ENCODE measurements at places on chromosomes 7 and 10.

GRCh38 chr7:101900103-101900502 is 82.7 kb downstream of the CUX1 start:
- DNase-seq, result no peak

GRCh38 chr7:8162181-8162580 is 99.8 kb downstream of the ICA1 start:
- DNase-seq, result no peak

GRCh38 chr7:113799896-113800295 is 118.9 kb downstream of the PPP1R3A start:
- DNase-seq, result no peak

- no peak for DNase-seq
These were observed 259.3 kb downstream of the SNX13 start for GRCh38 chr7:17680943-17681351.

DNA sequence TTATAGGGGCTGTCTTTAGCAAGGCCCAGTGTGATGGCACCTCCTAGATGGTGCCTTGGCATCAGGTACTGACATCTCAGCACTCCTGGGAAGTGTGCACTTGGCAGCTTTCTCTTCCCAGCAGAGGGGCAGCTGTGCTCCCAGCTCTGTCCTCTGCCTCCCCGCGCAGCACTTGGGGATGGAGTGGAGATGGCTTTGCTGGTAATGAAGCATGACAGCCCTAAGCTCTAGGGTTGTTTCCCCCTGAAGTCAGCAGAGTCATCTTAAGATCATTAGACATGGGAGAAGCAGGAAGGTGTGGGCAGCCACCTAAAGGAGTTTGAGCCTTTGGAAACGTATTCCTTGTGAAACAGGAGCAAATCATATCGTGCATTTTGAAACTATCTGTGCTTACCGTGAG is 46.7 kb downstream of the HTRA1 start:
- DNase-seq, result no peak

DNA sequence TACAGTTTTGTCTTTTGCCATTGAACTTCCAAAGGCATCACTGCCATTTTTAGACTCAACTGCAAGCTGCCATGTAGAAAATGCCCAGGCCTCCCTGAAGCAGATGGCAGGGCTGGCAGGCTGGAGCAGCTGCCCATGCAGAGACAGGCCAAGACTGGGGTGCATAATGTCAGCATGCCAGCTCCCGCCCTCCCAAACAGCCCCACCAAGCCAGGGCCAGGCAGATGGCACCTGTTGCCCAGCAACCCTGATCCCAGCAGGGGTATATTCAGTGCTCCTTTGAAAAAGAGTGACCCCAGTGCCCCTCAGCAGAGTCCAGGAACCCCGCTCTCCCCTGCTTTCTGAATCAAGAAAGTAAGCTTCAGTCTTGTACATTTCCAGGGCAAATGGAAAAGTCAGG is 32.6 kb downstream of the VSTM4 start:
- no peak for DNase-seq

DNA sequence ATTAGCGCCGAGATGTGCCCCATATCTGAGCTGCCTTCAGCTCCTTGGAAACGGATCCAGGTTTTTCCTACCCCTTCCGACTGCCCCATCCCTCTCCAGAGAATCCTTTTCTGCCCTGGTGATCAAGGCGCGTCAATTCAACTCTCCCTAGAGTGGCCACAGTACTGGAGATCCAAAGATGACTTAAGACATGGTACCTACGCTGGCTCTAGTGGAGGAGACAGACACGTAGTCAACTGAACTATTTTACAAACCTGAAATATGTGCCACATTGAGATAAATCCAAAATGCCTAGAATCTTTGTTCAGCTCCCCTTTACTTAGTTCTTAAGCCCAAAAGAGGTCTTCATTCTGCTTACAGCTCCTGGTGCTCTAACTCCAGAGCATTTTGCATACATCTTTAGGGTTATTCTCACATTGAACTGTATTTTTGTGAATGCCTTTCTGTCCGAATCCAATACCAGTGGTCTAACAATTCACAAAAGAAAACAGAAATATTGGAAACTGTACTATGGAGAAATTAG is 444 bp upstream of the TNPO3 start:
- DNase-seq, result no peak

DNA sequence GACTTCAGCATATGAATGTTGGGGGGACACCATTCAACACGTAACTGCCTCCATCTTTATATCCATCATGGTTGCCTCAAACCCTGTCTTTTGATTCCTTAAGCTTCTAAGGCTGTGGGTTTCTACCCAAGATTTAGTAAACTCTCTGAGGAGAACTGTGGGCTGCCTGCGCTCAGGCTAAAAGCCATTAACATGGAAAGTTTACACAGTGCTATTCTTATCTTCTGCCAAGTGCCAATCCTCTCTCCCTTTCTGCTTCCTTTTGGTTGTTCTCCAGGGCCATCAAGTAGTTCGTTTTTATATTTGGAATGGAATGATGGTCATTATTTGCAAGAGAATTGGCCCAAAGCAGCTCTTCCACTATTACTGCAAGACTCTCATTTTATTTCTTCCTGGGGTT is 97.3 kb upstream of the KLF14 start:
- DNase-seq, result no peak

- DNase-seq, result no peak
These were observed 88.2 kb upstream of the FAM133B start for GRCh38 chr7:92678291-92678920.

DNA sequence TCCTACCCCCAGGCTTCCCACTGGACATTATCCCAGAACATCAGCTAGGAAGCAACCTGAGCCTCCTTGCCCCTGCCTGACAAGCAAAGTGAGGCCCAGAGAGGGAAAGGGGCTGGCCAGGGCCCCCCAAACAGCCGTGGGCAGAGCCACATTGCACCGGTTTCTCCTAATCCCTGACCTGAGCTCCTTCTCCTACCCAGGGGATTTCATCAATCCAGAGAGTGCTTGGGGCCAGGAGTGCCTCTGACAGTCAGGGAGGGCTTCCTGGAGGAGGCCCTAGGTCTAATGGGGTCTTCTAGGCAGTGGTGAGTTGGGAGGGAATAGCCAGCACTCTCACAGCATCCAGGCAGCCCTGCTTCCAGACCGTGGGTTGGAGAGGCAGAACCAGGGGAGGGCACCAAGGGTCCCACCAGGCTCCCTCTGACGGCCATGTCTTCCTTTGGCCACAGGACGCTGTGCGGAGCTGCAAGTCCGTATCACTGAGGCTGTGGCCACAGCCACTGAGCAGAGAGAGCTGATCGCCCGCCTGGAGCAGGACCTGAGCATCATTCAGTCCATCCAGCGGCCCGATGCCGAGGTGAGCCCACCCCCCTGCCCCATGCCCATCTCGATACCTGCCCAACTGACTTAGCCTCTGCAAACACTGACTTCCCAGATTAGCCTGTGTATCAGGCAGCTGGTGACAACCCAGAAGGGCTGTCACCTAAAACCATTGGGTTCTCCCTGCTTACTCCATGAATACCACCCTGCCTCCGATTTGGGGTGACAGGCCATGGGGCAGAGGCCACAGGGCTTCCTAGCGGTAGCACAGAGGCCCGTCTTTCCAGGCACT is 13.5 kb upstream of the SH2B2 start:
- DNase-seq, result no peak

- no peak for DNase-seq
These were observed 4.1 kb downstream of the IFIT2 start for GRCh38 chr10:89305766-89306433.

- DNase-seq, result no peak
These were observed 31.8 kb upstream of the ELFN1 start for GRCh38 chr7:1638215-1638661.

DNA sequence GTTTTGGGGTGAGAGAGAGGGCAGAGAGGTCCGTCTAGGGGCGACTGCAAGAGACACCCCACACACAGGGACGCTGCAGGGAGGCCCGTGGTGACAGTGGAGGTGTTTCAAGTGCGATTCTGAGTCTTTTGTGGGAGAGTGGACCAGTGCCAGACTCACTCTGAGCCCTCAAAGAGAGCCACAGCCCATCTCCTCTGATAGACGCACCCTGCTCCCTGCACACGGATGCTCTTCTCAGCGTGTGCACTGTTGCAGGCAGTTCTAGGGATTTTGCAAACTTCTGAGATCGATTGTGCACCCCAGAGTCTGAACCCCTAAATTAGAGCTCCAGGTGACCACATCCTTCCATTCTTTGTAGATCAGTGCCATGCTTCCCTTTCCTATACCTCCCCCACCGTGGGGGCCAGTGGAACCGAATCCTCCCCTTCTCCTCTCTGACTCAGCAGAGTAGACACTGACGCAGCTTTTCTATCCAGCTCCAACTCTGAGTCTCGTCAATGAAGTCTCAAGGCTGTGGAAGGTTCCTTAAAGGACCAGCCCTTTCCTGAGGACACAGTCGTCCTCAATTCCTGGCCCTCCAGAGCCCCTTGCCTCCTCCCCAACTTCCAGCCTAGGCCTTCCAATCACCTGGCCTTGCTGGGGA is 83.8 kb downstream of the TMEM130 start:
- no peak for DNase-seq

DNA sequence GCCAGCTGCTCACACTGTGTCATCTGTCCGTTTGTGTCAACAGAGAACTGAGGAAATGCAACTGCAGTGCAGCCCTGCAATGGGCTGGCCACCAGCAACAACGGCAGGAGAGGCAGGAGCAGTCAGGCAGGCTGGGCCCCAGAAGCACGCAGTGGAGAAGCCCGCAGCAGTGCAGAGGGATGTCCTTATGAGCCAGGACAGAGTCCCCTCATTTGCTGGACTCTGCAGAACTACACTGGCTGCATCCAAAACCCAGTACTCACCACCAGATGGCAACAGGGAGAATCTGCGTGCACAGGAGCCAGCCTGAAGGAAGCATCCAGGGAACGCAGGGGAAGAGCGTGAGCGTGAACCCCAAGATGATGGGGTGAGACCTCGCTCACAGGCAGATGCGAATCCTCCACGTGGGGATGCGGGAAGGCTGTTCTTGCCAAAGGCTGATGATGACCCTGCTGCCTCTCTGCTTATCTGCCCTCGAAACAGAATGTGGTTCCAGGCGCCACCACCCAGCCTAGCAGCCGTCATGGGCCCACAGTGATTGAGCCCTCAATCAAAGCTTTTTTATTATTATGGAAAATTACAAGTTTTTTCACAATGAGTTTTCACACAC is 232.1 kb downstream of the PTPRN2 start:
- DNase-seq, result no peak

DNA sequence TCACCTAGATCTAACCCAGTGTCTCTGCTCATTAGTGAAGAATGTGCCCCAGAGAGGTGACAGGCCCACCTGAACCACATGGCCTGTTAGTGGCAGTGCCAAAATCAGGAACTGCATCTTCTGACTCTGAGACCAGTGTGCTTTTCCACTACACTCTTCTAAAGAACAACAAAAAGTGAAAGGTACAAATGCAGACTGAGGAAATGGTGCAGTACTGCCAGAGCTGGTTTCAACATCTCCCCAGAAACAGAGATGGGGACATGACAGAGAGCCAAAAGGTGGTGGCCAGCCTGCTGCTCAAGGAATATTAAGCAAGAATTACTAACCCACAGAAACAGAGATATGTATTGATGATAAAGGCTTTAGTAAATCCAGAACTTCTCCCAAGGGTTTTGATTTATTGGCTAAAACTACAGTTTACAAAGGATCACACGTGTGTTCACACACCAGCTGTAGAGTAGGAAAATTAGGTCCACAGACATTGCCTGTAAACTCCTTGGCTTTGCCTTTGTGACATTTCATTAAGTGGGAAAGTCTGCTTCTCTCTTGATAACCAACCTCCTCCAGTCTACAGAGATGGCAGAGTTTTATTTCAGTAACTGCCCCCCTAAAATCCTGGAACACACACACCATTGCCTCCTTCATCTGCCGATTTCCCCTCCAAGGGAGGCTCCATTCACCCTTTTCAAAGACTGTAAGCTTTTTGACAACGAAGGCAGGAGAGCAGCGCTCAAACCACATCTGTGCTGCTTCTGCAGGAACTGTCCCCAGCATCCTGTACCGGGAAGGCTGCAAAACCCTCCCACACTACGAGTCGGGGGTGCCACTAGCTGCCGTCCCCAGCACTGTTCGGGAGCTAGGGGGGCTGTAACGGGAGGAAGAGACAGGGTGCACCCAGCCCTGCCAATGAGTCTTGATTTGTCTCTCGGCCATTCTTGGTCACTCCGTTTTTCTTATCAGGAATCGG is 29.8 kb downstream of the GSDME start:
- DNase-seq, result no peak

DNA sequence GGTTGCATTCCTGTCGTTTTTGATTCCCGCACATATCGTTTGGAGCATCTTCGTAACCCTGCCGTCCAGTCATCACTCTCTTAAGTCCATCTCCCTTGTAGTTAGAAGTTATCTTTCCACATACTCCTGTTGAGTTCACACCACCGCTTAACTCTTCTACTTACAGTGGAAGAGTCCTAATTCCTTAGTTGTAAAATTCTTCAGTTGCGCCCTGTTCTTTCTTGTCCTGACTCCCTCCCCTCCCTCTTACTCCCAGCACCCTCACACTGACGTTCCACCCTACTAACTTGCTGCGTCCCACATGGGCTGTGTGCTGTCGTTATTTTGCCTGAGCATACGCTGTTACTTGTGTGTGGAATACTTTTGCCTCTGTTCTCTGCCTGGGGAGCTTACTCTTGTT is 11.7 kb downstream of the DNAJB6 start:
- no peak for DNase-seq

- DNase-seq, result no peak
These were observed 1.1 kb upstream of the SEMA4G start for GRCh38 chr10:100968062-100968736.

- DNase-seq, result no peak
These were observed 500.1 kb upstream of the KLF6 start for GRCh38 chr10:4285121-4285520.

DNA sequence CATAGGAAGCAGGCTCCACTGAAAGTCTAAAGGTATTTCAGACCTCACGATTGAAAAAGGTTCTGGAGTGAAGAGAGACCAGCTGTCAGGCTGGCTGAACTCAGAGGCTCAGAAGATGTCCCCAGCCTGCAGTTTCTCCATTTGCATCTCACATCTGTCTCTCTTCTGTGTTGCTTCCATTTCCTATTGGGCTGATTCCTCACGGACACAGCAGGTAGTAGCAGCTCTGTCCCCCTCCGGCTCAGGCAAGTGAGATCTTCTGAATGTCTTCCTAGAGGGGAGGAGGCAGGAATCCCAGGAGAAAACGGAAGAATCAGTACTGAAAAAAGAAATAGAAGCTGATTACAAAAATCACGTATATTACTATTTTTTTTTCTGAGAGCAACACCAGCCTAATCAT is 274.1 kb upstream of the COBL start:
- DNase-seq, result no peak

- no peak for DNase-seq
These were observed 182.1 kb upstream of the CDC14C start for GRCh38 chr7:48742079-48742798.

DNA sequence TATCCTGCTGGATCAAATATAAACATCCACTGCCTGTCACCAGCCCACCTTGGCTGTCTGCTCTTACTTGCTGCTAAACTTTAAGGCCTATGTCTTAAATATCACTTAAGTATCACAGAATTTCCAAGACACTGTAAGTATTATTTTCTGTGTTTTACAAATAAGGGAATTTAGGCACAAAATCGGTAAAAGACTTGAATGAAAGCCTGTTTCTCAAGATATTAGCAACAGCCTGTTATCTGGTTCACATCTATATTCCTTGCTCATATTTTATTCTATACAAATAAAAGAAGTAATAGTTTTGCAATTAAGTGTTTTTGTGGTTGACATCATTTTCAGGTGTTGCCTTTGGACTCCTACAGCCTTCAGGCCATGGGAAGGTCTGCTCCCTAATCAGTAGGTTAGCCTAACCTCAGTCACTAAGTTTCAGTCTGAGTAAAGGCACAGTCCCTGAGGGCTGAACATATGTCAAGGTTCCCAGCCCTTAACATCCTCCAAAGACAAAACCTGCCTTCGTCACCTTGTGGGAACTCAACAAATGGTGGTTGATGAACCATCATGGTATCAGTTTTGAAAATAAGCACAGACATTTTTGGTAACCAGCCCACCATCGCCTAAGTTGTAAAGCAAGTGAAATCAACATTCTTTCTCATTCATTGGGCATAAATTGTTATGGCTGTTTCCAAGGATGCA is 127.1 kb downstream of the CREB5 start:
- DNase-seq, result no peak
